ENCODE measurements at places on chromosomes 13 and 19.

GRCh38 chr19:31285744-31286143 lies 63.5 kb downstream of the TSHZ3 start:
- no peak for DNase-seq

DNA sequence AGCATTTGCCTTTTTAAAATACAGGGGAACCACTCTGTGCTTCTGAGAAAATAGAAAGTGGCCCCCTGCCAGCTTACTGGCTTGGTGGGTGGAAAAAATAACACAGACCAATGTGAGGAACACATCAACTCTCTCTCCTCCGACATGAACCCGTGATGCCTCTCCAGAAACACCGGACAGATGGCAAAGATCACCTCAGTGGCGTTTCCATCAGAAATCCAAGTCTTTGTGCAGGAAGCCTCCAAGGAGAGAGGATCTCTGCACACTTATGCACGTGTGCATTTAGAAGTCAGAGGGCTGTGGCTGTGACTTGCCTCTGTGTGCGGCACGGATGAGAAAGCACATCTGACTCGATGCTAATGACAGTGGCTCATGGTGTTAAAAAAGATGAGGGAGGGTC lies 112.3 kb upstream of the KLF12 start:
- no peak for DNase-seq

- DNase-seq, result no peak
These were observed 1436.8 kb upstream of the PCDH9 start for GRCh38 chr13:68666774-68667397.

- no peak for DNase-seq
These were observed 146.9 kb downstream of the DCLK1 start for GRCh38 chr13:35984287-35984686.

DNA sequence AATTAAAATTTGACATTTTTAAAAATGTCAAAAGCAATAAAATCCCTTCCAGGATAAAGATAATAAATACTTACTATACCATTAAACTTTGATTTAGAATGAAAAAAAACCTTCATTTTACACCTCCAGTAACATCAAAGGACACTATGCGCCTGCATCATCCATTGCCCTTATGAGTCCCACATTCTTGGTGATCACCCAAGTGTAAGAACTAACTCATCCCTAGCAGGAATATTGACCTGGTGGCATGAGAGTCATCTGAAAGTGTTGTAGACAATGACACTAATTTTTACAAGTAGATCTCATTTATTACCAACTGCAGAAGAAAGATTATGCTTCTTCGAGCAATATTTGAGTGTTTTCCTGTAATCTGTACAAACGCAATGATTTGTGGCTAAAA lies 1128.9 kb downstream of the EFNB2 start:
- DNase-seq, result no peak

- DNase-seq, result no peak
These were observed 26.1 kb downstream of the NFIC start for GRCh38 chr19:3392480-3392879.

- DNase-seq, result no peak
These were observed 436.7 kb downstream of the FGF9 start for GRCh38 chr13:22107549-22107948.
